ENCODE measurements at places on chromosomes 7 and 10.

GRCh38 chr10:6532321-6532720 lies 47.8 kb downstream of the PRKCQ start:
- no peak for DNase-seq

DNA sequence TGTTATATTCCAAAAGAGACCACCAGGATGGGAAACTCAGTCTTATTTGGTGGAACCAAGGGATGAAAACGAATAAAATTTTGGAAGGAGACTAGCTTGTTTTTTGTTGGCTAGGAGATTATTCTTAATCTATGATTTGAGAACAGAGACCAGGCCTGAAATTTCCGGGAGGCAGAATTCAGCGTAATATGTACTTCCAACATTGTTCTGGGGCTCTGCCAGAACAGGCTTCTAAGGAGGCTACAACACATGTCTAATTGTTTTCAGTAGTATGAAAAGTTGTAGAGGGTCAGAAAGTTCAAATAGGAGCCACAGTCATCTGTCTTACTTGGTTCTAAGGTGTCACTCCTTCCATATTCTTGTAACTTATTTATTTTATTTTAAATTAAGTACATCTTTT lies 1.7 kb downstream of the DDX21 start:
- DNase-seq = no peak

- no peak for DNase-seq
Observed at GRCh38 chr7:106775552-106775936, 89.5 kb upstream of the PIK3CG start.

- no peak for DNase-seq
Observed at GRCh38 chr7:114279901-114280300, 134.7 kb upstream of the FOXP2 start.

GRCh38 chr7:93146472-93147141 lies 1.6 kb downstream of the SAMD9L start:
- no peak for DNase-seq

DNA sequence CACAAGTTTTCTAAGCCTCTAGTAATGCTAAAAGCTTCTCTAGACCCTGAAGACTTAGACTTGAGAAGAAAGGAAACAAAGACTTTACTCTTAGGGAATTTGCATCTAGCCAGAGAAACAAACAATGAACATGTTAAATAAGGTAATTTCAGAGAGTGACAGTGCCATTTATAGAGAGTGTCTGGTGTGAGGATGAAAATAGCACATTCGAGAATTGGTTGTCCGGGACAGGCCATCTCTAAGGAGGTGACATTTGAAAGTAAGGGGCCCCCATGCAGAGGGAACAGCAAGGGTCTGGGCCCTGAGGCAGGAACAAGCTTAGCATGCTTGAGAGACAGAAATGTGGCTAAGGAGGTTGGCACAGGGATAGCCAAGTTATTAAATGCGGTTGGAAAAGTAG lies 48.1 kb downstream of the ADAM22 start:
- no peak for DNase-seq

DNA sequence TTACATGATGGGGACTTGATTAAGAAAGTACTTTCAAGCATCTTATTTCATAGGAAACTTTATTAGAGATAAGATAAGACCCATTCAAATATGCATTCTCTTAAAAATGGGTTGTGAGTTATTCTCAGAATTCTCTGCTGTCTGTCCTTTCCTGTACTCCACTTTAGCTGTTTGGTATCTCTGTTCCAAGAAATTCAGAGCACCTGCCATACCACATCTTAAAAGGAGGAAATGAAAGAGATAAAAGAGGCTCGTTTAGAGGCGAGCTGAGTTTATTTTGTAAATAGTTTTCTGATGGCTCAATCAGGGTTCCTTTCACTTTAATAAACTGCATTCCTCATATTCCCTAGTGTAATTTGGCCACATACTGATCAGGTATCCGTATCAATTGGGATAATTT lies 87.2 kb downstream of the MDFIC start:
- no peak for DNase-seq

DNA sequence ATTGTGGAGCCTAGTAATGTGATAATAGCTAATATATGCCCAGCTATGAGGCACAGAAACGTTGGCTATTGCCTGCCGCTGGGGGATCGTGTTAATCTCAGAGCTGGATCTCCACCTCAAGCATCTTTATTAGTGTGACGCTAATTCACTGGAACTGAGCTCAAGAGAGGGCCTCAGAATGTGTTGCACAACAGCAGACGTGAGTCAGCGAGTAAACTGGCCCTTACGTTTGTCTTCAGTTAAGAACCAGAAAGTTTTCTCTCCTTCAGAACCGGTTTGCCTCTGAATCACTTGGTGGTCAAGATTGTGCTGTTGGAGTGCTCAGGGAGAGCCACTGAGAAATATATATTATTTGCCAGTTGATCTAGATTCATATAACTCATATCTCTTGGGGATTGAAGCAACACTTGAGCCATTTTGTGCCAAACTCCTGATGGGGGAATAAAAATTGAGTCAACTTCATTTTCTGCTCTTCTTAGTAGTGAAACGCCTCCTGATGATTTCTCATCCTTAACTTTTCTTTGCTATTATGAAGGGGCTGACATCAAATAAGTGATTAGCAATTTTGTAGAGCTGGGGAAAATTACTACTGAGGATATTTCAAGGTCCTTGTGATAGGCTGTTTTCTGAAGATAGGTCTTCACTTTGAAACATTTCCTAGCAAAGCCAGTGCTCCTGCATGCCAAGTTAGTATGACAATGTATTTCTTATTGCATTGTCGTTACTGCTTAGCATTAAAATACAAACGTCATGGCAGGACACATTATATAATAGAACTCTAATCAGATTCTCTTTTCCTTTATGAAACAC lies 22.3 kb downstream of the BZW2 start:
- no peak for DNase-seq

DNA sequence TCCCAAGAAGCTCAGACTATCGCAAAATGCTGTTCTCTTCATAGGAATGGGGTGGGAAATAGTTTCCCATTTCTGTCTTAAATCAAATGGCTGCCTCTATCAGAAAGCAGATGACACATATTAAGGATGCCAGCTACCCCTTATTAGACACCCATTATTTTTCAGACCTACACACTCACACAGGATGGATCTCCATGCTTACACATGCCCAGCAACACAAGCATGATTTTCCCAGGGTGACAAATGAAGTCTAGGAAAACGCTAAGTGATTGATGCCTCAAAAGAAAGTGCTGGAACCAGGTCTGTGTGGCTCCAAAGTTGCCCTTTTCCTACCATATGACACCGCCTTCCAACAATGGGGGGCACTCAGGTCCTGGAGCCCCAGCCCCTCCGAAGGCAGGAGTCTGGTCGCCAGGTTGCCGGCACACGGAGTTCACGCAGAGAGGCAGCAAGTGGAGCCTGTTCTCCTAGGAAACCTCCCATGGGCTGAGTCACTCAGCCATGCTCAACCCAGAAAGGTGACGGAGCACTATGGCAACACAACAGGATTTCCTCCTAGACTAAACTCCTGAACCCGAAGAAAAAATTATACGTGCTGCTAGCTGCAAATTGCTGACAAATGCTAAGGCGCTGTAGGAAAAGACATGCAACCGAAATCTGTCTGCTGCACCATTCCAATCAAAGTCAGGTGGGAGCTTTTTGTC lies 19.8 kb downstream of the VOPP1 start:
- DNase-seq = no peak

DNA sequence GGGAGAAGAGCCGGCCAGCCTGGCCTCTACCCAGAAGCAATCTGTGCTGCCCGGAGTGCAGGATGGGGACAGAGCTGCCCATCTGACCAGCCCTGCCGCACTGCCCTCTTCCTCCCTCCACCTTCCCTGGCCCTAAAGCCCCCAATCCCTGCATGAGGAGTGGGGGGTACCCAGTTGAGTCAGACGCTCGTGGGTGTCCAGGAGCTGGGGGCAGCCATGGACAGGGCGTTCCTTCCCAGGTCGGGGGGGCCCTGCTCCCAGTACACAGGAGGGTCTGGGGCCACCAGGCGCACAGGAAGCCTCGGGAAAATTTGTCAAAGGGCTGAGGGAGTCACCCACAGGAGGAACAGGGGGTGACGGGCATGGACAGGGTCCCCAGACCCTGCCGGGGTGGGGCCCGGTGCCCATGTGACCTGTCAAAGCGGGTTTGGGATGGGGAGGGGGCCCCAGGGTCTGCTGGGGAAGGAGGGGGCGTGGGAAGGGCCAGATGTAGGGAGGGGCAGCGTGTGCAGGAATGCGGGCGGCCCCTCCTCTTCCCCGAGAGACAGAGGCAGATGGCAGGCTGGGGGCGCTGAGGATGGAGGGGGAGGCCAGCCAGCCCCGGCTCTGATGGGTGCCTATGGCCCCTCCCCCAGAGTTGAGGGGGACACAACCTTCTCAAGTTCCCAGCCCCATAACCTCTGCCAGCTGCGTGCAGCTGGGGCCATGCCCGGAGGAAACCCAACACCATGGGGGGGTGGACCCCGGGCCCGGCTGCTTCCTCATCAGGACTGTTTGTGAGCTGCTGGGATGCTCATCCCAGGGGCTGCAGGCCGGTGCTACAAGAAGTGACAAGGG lies 21.5 kb upstream of the GRIFIN start:
- DNase-seq = no peak

DNA sequence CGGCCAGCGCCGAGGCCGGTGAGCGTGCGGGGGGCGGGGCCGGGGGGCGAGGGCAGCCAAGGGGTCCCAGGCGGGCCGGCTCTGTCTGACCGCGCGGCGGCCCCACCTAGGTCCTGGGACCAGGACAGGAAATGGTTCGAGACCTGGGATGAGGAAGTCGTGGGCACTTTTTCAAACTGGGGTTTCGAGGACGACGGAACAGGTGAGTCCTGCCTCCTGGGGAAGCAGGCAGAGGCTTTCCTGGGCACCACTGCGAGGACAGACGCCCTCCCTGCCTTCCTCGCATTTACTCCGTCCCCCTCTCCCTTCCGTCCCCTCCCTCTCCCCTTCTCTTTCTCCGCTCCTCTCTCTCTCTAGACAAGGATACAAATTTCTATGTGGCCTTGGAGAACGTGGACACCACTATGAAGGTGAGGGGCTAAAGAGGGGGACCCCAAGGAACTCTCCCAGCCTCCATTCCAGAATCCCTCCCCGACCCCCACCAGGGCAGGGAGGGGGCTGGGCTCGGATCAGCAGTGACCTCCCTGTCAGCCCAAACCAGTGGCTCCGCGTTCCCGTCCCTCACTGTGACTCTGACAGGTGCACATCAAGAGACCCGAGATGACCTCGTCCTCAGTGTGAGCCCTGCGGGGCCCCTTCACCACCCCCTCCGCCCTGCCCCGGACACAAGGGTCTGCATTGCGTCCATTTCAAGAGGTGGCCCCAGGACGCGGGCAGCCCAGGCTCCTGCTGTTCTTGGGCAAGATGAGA lies 2.6 kb upstream of the MUC12 start:
- no peak for DNase-seq

DNA sequence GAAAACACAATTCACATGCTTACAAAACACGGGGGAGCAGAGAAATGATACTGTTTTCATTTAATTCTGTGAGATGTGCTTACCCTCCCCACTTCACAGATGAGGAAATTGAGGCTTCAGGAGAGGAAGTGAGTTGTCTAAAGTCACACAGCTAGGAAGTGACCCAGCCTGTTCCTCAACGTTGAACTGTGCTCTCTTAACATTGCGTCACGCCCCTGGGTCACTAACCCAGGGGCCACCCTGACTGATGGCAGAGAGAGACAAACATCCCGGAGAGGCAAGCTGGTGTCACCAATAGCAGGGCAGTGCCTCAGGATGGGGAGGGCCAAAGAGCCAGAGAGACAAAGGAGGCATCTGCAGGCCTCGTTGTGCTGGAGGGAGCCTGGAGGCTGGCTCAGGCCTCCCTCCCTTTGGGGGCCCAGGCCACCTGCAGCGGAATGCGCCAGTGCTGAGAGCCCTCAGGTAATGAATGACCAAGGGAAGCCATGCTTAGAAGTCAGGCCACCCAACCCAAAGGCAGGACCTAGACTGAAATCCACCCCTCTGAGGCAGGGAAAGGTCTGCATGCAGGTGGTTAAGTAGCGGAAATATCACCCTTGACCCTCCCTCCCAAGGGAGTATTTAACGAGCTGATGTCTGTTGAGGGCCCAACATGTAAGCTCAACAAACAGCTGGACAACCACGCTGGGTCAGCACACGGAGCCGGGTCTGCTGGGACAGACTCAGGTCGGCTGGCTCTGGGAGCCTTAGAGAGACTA lies 81.3 kb downstream of the C10orf105 start:
- no peak for DNase-seq

DNA sequence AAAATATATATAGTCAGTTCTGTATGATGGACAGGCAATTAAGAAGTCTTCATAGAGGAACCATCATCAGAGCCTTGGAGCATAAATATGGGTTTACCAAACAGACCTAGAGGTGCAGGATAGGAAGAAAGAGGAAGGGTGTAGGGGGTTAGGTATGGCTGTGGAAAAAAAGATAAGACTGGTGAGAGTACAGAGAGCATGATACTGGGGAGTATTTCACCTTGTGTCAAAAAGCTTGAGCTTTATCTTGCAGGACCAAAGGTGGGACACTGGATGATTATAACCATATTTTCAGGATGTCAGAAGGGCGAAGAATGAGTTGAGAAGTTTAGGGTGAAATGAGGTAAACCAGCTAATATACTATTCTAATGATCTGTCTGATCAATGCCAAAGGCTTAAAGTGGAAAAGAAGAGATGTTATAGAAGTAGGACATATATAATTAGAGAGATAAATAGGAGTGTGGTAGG lies 54.6 kb downstream of the MRPL32 start:
- no peak for DNase-seq

DNA sequence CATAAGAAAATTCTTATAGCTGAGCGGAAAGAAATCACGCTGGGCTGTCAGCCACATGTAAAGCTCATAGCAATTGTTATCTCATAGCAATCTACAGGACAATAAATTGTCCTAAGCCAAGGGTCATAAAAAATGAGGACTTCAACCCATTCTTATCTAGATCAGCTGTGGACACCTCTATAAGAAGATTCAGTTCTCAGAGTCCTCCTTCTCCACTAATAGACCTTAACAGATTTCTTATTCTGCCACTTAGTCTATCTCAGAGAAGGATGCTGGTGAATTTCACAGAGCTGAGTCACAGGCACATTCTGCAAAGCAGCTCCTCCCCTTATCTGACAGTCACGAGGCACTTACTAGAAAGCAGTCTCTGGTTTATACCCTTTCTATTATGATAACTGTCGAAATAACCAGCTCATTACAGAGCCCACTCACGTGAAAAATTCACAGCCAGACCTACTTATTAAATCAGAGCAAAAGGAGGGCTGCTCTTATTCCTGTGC lies 185.3 kb upstream of the PCLO start:
- no peak for DNase-seq

DNA sequence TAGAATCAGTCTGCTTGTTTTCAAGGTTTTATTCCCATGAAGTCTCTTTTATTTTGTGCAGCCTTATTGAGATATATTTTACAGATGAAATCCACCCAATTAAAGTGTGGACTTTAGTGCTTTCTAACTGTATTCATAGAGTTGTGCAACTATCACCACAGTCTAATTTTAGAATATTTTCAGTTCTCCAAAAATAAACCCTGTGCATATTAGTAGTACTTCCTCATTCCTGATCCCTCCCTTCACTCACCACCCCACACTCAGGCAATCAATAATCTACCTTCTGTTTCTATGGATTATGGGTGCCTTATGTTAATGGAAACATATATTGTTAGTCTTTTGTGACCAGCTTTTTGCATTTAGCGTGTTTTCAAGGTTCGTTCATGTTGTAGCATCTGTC lies 185.7 kb upstream of the TMEM72 start:
- no peak for DNase-seq

Measured in T-helper 1 cell (primary cell).